ENCODE measurements at places on chromosomes 4 and X. TPM values are rescaled to one million over a fixed set of nuclear protein-coding genes. Genes with fewer than 3 reads are reported as not detected.

DNA sequence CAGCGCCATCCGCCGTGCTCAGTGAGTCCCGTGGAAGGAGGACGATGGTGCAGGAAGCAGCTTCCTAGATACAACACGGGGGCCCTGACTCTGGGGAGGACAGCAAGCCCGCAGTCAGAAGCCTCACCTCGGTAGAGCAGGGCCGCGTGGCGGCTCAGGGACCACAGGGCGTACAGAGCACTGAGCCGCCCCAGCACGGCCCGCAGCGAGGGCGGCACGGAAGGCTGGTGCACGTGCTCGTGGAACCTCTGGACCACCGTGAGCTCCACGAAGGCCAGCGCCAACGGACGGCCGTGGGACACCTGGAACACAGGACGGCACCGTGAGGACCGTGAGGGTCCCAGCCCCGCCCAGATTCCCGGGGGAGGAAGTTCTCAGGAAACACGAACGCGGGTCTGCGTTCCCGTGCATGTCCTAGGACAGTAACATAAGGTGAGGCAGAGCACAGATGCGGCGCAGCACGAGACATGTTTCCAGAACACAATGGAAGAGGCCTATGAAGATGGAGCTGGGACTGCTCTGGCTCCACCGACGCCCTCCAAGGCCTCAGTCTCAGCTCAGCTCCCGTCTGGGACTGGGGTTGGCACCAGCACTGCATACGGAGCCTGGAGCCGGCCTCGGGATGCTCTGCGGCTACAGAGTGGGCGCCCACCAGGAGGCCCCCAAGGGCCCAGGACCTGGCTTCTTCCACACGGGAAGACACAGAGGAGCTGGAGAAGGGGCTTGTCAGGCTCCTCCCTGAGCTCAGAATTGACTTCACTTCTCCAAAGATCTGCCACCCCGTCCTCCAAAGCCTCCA lies 65.5 kb downstream of the ACOX3 start:
- no peaks in the 10 kb centered on the region for H3K4me1 ChIP-seq
- H3K27me3 ChIP-seq, result no peaks in the 10 kb centered on the region
- no peak overlapping the region for H3K4me3 ChIP-seq
- H3K27ac ChIP-seq, result no peak overlapping the region

DNA sequence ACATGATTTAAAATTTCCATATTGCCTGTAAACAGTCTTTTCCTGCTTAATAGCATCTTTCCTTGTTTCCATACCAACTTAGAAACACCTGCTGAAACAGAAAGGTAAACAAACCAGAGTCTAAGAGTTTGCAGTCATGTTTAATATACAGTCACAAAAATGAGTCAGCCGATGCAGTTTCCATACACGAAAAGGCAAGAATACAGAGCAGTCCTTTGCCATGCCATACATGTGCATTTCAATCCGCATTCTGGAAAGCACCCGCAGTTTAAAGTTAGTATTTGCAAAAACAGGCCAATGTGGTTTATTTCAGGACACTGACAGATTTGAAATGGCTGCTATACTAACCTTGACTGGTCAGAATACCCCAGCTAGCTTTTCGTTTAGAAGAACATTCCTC lies 32.1 kb downstream of the ASB5 start:
- no peak overlapping the region for H3K27ac ChIP-seq
- no peaks in the 10 kb centered on the region for H3K27me3 ChIP-seq
- DNase-seq, result no peak
- H3K4me3 ChIP-seq, result no peak overlapping the region
- H3K4me1 ChIP-seq, result peaks cover 5% of the 10 kb centered on the region

GRCh38 chr4:141028024-141028529 lies 105.2 kb downstream of the RNF150 start:
- H3K27ac ChIP-seq, result no peak overlapping the region
- H3K4me1 ChIP-seq, result peaks cover 17% of the 10 kb centered on the region
- no peaks in the 10 kb centered on the region for H3K27me3 ChIP-seq
- peaks cover 1% of the 10 kb centered on the region for H3K36me3 ChIP-seq
- no peak for DNase-seq

DNA sequence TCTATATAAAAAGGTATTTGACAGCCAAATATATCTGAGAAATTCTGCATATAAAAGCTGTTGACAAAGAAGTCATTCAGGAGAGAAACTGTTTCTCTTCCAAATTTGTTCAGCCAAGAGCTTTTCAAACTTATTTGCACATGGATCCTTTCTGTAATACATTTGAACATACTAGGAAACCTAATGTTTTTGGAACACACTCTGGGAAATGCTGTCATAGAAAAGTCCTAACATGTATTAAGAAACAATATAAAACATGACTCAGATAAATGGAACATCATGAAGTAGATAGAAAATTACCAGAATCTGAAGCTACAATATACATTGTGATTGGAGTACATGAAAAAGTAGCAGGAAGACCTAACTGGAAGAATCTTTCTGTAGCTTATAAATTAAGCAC lies 781.5 kb upstream of the EPHA5 start:
- H3K4me3 ChIP-seq, result no peak overlapping the region
- H3K36me3 ChIP-seq, result no peaks in the 10 kb centered on the region
- H3K4me1 ChIP-seq, result no peaks in the 10 kb centered on the region
- H3K27me3 ChIP-seq, result no peaks in the 10 kb centered on the region
- no peak overlapping the region for H3K27ac ChIP-seq

DNA sequence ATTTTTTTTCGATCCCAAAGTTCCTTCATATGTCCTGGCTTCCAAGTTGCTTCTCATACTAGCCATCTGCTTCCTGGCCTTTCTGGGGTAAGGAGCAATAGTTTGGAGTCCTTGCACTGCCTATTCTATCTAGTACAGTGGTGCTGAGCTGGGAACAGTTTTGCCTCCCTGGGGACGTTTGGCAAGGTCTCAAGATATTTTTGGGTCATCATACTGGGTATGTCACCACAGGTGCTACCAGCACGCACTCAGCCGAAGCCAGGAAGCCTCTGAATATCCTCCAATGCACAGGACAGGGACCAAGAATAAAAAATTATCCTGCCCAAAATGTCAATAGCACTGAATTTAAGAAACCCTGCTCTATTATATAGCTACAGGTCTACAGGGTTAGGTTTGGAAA lies 35.4 kb upstream of the TMSB15B start:
- no peaks in the 10 kb centered on the region for H3K27me3 ChIP-seq
- H3K4me1 ChIP-seq, result no peaks in the 10 kb centered on the region
- no peak overlapping the region for H3K27ac ChIP-seq
- H3K4me3 ChIP-seq, result no peak overlapping the region
- H3K36me3 ChIP-seq, result peaks cover 11% of the 10 kb centered on the region

ZDHHC15 gene
- 3.7 TPM for total RNA-seq

SYP gene
- total RNA-seq, result 13.6 TPM

DNA sequence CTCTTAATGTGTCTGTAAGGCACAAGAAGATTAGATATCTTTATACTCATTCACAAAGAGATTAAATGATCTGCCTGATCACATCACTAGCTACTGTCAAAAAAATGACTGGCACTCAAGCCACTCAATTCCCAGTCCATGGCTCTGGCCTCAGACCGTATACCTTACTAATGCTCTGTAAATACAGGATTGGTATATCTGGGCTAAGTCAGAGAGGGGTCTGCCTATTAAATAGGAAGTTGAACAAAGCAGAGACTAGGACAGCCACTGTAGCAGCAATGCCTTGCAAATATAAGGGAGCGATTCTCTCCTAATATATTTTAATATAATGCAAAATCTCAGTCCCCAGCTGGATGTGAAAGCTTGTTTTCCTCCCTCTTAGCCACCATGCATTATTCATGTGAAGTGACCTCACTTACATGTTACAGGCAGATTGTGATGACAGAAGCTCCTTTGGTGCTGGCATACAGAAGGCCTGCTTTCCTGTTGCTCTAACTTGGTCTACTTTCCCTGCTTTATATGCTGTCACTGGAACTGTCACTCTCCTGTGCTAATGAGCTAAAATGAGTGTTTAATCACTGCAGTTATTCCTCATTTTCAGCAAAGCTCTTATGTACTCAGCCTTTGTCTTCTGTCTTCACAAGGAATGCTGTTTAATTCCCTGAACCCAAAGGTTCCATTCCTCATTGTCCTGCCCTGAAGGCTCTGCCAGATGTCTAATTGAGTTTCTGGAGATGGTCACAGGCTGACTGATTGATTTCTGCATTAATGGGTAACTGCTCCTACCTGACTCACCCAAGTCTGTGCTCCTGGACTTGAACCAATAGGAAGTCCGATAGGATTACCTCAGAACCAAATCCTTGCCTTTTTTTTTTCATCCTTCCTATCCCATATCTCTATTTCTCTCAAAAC lies 578.2 kb downstream of the KLHL13 start:
- H3K4me1 ChIP-seq, result no peaks in the 10 kb centered on the region
- H3K4me3 ChIP-seq, result no peak overlapping the region
- no peak for DNase-seq
- H3K27ac ChIP-seq, result no peak overlapping the region
- H3K36me3 ChIP-seq, result no peaks in the 10 kb centered on the region
- no peaks in the 10 kb centered on the region for H3K27me3 ChIP-seq

DNA sequence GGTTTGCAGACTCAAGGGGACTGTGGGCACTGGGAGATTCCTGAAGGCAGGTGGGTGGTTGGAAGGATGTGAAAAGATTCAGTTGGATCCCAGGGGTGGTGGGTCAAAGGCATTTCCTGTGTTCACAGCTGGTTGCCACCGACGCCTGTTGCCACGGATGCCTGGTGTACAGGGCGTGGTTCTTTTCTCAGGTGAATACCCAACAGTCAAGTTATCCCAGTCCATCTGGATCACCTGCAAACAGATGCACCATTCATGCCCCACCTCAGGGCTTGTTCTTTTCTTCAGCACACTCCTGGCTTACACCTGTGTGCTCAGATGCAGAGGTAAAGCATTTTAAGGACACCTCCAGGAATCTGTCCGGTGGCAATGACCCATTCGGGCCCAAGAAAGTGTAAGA lies 55.8 kb upstream of the SHOX start:
- no peaks in the 10 kb centered on the region for H3K4me1 ChIP-seq
- H3K27me3 ChIP-seq, result peaks cover 21% of the 10 kb centered on the region
- no peaks in the 10 kb centered on the region for H3K36me3 ChIP-seq
- no peak overlapping the region for H3K4me3 ChIP-seq
- no peak overlapping the region for H3K27ac ChIP-seq

RHOXF2B gene
- total RNA-seq, result not detected

GRCh38 chr4:93749292-93749761 lies 79.2 kb upstream of the ATOH1 start:
- no peaks in the 10 kb centered on the region for H3K27me3 ChIP-seq
- H3K36me3 ChIP-seq, result no peaks in the 10 kb centered on the region
- no peak for DNase-seq
- peak overlapping the region; percentile 3 for H3K4me3 ChIP-seq

DNA sequence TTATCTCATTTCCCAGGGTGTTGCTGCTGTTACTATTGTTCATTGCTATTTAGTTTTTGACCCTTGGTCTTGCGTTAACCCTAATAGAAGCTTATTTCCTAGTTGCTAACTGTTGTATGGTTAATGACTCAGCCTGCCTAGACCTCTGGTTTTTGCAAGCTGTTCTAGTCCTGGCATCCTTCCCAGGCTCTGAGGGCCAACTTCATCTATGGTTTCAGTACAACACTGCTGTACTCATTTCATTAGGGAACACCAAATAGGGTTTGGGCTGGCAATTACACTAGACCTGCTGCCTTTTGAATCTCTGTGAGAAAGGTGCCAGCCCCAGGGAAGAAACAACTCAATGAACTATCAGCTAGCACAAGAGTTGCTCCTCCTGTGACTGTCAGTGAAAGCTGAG lies 59.6 kb downstream of the DCX start:
- H3K36me3 ChIP-seq, result no peaks in the 10 kb centered on the region
- H3K27ac ChIP-seq, result no peak overlapping the region
- no peaks in the 10 kb centered on the region for H3K4me1 ChIP-seq
- DNase-seq, result no peak
- no peaks in the 10 kb centered on the region for H3K27me3 ChIP-seq
- no peak overlapping the region for H3K4me3 ChIP-seq

CSAG2 gene
- total RNA-seq, result 0.40 TPM

DNA sequence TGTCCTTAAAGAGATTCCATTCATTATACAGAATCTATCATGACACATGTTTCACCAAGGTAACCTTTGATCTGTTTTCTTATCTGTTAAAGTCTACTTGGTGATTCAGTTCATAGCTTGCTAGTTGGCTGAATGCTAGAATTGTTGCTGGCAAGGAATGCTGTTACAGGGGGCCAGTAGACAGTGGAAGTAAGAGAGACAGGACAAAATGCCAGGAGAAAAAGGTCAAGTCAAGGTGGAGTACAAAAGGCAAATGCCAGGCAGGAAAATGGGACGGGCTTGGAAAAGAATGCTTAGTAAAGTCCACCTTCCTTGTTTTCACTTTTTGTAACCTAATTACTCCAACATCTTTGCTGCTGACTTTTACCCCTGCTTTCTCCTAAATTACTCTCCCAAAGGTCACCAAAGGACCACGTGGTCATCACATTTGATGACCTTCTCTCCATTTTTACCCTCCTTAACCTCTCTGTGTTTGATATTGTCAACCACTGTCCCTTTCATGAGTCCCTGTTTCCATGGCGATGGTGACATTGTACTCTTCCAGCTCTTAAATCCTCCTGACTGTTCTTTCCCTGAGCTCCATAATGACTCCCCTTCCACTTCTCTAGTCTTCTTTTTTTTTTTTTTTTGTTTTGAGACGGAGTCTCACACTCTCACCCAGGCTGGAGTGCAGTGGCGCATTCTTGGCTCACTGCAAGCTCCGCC lies 24.5 kb upstream of the TAPT1 start:
- DNase-seq, result no peak
- H3K27ac ChIP-seq, result no peak overlapping the region
- H3K36me3 ChIP-seq, result peaks cover 50% of the 10 kb centered on the region

DNA sequence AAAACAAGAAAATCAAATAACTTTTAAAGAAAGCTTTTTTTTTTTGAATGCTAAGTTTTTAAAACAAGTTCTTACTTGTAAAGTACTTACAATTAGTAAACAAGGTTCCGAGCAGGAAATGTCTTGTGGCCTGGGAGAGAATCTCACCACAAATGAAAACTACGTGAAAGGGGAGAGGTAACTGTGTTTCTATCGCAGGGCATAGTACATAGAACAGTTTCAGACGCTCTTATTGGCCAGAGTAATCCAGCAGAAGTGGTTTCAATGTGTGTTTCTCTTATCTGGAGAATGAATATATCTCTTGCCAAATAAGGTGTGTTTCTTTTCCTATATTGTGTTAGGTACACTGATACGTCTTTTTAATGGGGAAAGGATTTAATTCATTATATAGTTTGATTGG lies at the start of gene PLAC8:
Gene PLAC8, minus strand, starts transcription at position 154 of the 400 bp plus-strand sequence. CDS start 6,808 bp downstream, outside the sequence.
- peak within 1 kb of the TSS; percentile 69 for H3K27ac ChIP-seq
- no peak for DNase-seq
- peak within 1 kb of the TSS; percentile 70 for H3K4me3 ChIP-seq

DNA sequence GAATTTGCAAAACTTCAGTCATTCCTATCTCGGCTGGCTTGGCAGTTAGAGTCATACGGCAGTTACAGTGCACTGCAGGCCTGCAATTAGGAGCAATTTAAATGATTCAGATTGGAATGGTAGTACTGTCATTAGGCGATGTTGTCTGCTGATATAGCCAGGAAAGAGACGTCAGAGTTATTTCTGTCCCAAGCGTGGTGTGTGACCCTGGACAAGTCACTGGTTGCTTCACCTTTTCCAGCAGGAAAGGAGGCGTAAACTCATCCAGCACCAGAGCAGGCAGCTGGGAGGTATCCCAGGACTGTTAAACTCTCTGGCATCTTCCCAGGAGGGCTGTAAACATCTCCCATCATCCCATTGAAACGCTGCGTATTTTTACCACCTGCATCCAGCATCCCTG lies 836 bp upstream of the LNX1 start:
- DNase-seq, result no peak
- H3K27ac ChIP-seq, result peak overlapping the region; percentile 93
- no peaks in the 10 kb centered on the region for H3K27me3 ChIP-seq
- H3K4me1 ChIP-seq, result peaks cover 49% of the 10 kb centered on the region
- H3K4me3 ChIP-seq, result peak overlapping the region; percentile 85

- no peak for DNase-seq
- H3K36me3 ChIP-seq, result peaks cover 24% of the 10 kb centered on the region
- H3K4me3 ChIP-seq, result peak overlapping the region; percentile 24
- H3K27ac ChIP-seq, result no peak overlapping the region
Measured at GRCh38 chr4:152943672-152944071, 7.5 kb downstream of the FHDC1 start.
